ENCODE measurements at places on chromosomes 7 and 10.

GRCh38 chr10:60358282-60358681, 31.4 kb downstream of the ANK3 start:
- DNase-seq: no peak

GRCh38 chr10:120138689-120139088, 246.2 kb downstream of the SEC23IP start:
- no peak for DNase-seq

DNA sequence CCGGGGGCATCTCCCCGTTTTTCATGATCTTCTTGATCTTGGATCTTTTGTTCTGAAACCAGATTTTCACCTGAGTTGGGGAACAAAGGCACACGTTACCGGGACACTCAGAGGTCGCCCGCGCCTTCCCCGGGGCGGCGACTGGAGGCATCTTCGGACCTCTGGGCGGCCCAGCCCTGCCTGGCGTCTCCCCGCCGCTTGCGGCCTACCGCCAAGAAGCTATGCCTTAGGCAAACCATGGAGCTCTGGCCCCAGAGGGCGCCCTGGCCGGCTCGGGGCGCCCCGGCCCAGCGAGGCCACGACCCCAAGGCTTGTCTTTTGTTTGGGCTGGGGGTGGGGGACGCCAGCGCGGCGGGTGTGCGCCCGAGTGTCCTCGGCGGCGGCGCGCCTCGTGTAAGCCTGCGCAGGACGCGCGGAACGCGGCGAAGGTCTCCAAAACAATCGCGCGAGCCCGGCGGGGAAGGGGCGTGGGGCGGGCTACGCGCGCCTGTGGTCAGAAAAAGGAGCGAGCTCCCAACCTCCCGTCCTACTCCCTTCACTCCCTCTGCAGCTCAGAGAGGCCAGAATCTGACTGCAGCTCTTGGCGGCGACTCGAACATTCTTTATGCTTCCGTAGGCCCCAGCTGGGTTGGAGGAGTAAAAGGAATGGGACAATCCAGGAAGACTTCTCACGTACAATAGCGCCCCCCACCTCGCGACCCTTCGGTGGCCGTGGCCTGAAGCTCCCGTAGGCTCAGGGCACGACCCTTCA, 3.5 kb downstream of the DLX5 start:
- DNase-seq: no peak

- peak; percentile 45 for DNase-seq
Measured at GRCh38 chr7:24477398-24478136, 95.7 kb upstream of the PALS2 start.

All from Calu3 (cell line).